Transverse colon (tissue), 4 donors: ENCODE measurements at places on chromosomes 5 and 9. TPM values are rescaled to one million over a fixed set of nuclear protein-coding genes. Genes with fewer than 3 reads are reported as not detected.

DNA sequence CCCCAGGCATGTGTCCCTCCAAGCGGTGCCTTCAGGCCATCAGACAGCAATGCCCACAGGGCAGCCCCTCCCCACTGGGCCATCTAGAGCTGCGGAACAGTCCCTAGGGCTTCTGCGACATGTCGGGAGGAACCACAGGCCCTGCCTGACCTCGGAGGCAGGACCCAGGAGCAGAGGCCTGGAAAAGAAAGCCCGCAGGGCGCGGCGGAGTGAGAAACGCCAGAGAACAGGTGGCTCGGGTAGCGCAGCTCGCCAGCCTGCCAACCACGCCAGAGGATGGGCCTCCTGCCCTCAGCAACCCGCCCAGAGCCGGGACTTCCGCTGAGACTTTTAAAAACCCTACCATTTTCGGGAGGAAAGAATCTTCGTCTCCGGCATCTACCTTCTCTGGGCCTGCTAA lies 715 bp downstream of the LCN8 start:
- no peak for DNase-seq

- DNase-seq = no peak
Measured at GRCh38 chr9:111961575-111961974, 65.0 kb downstream of the UGCG start.

DNA sequence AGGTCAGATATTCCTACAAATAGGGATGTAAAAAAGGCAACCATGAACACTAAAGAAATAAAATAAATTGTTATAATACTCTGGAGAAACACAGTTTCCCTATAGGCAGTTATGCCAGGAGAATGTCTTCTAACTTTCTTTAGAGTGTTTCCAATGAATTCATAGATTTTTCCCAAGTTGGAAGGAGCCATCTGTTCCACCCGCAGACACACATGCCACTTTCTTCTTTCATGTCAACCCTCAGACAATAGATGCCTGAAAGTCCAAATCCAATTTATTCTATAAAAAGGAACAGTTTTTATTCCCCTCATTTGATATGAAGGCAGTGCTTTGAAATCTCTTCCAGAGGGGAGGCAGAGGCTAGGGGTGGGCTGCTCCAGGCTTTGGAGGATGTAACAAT lies 418.1 kb downstream of the ACTL7B start:
- DNase-seq = no peak

GRCh38 chr9:95268681-95269080 lies 48.8 kb downstream of the FANCC start:
- DNase-seq = no peak

DNA sequence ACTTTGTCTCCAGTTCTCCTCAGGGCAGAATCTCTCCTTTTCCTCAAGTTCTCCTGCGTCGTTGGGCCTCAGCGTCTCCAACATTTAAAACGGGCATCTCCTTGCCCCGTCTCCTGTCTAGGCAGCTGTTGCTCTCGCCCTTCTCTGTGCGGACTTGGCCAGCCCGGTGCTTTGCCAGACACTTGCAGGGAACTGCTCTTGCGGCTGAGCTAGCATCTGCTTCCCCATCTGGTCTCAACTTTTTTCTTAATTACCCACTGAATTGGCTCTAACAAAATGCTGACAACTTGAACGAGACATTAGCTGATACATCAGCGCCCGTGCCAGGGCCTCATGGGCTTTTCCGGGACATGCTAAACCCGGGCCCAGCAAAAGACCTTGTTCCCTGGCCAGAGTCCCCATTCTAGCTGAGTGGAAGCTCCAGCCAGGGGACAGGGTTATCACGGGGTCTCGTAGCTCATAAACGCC lies 25.1 kb downstream of the ZNF618 start:
- DNase-seq = no peak

GRCh38 chr9:20367855-20368254 lies 254.4 kb downstream of the MLLT3 start:
- DNase-seq = no peak

GRCh38 chr9:104435059-104435458 lies 69.0 kb upstream of the OR13F1 start:
- no peak for DNase-seq

LTC4S gene
- 3.0 TPM for total RNA-seq

CKMT2 gene
- total RNA-seq = 0.79 TPM

- DNase-seq = no peak
Measured at GRCh38 chr5:107474361-107474715, 196.4 kb downstream of the EFNA5 start.

DNA sequence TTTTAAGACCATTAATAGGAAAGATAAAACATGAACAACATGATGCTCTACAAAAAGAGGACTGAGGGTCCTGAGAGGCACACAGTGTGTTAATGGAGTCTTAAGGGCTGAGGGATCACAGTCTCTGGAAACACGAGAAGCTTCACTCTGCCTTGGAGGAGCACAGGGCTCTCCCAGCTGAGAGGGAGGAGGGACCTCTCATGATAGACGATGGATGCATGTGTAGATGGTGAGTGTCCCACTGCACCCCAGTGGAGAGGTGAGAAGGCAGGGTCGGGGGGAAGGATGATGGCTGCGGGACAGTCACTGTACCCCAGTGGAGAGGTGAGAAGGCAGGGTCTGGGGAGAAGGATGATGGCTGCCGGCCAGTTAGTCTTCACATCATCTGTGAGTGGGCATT lies 613.4 kb downstream of the IRX1 start:
- no peak for DNase-seq

GRCh38 chr9:125150349-125151245 lies 7.3 kb upstream of the SCAI start:
- DNase-seq = no peak

WWC1 gene
- total RNA-seq = 10.1 TPM

GRCh38 chr5:156971848-156972525 lies 9.0 kb upstream of the TIMD4 start:
- no peak for DNase-seq

TRIM7 gene
- 16.7 TPM for total RNA-seq

MSX2 gene
- total RNA-seq = 1.1 TPM

GRCh38 chr9:132160802-132161742 lies 786 bp upstream of the NTNG2 start:
- DNase-seq = peak; percentile 32

DNA sequence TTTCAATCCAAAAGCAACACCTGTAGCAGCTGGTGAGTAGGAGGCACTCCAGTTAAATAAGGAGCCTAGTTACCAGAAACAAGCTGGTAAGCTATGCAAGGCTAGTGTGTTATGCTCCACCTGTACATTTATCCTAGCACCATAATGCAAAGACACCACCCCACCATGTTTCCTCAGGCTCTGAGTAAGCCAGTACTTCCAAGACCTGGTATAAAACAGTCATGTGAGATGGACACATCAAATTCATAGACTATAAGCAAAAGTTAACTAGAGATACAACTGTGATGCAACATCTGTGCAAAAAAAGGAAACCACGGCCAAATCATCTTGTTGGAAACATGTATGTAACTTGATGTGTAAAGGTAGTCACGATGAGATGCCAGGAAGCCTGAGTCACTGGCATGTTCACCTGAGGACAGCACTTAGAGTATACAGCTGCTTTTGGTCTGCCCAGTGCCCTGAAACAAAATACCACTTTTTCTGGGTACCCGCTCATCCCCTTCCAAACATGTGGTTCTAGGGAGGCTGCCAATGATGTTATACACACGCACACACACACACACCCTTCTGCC lies 66.1 kb downstream of the CDK5RAP2 start:
- DNase-seq = no peak

- no peak for DNase-seq
Measured at GRCh38 chr5:123855609-123856008, 343.6 kb downstream of the CSNK1G3 start.

PAPPA gene
- total RNA-seq = 0.96 TPM

- peak; percentile 85 for DNase-seq
Measured at GRCh38 chr5:10479154-10479721, 37.6 kb downstream of the ROPN1L start.

- no peak for DNase-seq
Measured at GRCh38 chr9:89096807-89097206, 81.8 kb downstream of the SHC3 start.

- DNase-seq = no peak
Measured at GRCh38 chr9:23746317-23746716, 79.7 kb downstream of the ELAVL2 start.

OBP2B gene
- not detected for total RNA-seq

GRCh38 chr5:44727100-44727499 lies 81.6 kb upstream of the MRPS30 start:
- no peak for DNase-seq

- no peak for DNase-seq
Measured at GRCh38 chr9:3948826-3949556, 350.9 kb downstream of the GLIS3 start.

GRCh38 chr5:54525261-54525660 lies 7.7 kb downstream of the SNX18 start:
- no peak for DNase-seq

DNA sequence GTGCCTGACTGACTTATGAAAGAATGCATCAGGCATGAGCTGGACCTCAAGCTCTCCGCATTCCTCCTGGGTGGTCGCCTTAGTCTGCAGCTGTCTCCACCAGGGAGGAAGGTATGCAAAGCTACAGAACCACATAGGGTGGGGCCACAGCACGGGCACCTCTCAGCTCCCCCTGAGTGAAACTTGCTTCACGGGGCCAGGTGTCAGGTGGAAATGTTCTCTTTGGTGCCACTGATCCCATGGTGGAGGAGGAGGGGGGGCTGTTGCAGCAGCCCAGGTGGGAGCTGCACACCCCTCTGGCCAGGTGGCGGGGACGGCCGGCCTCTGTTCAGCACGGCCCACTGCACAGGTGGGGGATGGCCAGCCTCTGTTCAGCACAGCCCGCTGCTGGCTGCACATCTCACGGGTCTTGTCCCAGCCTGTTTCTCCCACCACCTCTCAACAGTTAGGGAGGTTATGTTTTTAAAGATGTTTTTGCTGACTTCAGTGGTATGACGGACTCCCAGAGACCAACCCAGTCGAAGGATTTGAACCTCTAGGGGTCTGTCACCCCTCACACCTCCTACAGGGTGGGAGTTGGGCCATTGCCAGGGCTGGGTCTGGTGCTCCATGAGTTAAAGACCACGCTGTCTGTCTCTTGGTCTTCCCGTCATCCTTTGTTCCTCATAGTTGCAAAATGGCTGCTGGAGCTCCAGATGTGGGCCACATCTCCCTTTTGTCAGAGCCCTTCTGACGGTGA lies 34.3 kb downstream of the MRPL36 start:
- DNase-seq = peak; percentile 67

GRCh38 chr9:17280350-17281012 lies 145.6 kb downstream of the CNTLN start:
- no peak for DNase-seq

- DNase-seq = peak; percentile 31
Measured at GRCh38 chr9:112867275-112867991, 23.2 kb downstream of the SLC46A2 start.

DNA sequence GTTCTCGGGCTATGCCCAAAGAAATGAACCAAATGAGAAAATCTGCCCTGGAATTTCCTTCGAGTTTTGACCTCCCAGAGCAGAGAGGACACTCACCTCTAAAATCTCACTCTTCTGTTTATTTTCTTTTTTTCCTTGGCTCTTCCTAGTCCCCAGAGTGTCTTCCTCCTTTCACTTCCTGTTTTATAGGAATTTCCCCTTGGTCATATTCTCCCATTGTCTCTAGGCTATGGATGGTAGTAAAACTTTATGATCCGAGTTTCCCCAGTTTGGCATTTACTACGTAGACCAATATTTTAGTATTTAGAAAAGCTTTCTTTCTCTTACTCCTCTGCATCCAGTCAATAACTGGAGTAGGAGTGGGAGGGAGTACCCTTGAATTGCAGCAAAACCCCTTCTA lies 354.5 kb upstream of the ZNF608 start:
- DNase-seq = no peak

IL3 gene
- not detected for total RNA-seq

C8G gene
- total RNA-seq = 4.3 TPM

DNA sequence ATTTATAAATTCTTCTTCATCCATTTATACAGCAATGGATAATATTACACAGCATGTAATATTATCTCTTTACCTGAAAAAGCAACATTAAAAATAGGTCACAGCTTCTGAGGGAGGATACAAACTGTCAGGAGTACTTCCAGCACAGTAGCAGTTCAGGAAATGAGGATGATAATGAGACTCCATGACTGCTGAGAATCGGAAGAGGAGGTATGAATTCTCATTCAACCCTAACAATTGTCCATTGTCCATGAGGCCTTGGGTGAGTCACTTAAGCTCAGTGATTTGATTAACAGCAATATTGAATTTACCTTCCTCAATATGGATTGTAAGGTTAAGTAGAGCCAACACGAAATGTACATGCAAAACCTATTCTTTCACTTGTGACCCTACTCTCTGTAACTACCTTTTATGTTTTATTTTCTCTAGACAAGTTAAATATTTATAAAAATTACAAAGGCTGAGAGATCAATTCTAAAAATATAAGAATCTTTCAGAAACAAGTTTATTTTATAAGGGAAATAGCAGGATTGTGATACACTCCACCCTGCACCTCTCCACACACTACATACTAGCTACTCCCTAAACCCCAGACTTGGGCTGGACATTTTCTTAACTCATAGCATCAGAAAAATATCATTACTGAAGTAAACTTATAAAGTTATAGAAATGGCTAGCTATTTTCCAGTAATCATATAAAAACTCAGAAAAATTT lies 159.1 kb upstream of the ACOT12 start:
- DNase-seq = no peak

DNA sequence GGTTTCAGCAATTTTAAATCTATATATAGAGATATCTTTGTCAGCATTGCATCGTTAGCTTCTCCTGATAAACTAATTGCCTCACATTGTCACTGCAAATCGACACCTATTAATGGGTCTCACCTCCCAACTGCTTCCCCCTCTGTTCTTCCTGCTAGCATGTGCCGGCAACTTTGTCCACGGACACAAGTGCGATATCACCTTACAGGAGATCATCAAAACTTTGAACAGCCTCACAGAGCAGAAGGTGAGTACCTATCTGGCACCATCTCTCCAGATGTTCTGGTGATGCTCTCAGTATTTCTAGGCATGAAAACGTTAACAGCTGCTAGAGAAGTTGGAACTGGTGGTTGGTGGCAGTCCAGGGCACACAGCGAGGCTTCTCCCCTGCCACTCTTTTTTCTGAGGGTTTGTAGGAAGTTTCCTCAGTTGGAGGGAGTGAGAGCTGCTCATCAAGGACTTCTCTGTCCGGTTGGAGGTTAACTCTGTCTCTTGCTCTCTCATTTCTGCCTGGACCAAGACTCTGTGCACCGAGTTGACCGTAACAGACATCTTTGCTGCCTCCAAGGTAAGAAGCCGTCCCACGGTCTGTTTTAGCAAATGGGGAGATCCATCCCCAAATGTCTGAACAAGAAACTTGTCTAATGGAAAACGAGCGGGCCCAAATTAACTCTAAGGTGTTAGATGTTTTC lies at the start of gene IL4:
TSS of gene IL4 (plus strand) at position 51 of the 692 bp plus-strand sequence. CDS start at position 113, 62 bp downstream.
- no peak for DNase-seq

ZNF658 gene
- total RNA-seq = 5.6 TPM

- DNase-seq = no peak
Measured at GRCh38 chr5:14438195-14438606, 143.4 kb upstream of the OTULINL start.
